Pons (tissue), 1 donor: ENCODE measurements at places on chromosomes 5 and 9.

- no peak for DNase-seq
Measured at GRCh38 chr9:133246991-133247390, 28.0 kb downstream of the ABO start.

- no peak for DNase-seq
Measured at GRCh38 chr5:31759925-31760324, 121.0 kb downstream of the PDZD2 start.

- DNase-seq: no peak
Measured at GRCh38 chr5:118776755-118777154, 211.6 kb downstream of the DTWD2 start.

DNA sequence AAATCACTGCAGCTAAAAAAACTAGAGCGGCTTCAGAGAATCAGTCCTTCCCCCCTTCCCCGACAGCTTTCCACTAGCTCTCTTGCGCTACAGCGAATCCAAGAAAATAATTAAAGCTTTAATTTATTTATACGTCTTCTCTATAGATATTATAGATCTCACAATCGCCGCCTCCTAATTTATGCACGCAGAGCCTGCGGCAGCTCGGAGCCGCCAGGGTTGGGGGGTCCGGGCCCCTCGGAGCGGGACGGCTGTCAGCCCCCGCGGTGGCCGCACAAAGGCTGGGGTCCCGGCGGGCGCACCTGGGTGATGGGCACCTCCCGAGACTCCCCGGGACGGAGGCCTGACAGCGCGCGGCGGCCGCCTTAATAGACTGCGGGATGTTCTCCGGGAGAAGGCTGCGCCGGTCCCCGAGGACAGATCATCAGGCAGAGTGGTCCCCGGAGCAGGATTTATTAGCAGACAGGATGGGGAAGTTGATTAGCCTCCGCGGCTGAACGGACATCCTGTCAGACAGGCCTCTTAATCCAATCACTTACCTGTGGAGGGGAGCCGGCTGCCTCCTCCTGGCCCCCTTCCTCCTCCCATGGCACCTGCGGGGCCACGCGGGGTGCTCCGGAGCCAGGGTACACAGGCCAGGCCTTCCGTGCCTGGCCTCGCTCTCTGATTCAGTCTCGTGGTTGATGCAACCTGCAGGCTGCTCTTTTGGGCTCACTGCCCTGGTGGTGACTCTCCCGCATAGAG, 166.8 kb downstream of the MELK start:
- no peak for DNase-seq

GRCh38 chr5:150299571-150300327, 3.0 kb downstream of the ARSI start:
- DNase-seq: no peak

GRCh38 chr5:179879690-179880010, 21.0 kb upstream of the MRNIP start:
- no peak for DNase-seq
